ENCODE measurements at places on chromosomes 12 and 14.

- DNase-seq, result no peak
Measured at GRCh38 chr14:55684956-55685584, 105.1 kb downstream of the KTN1 start.

DNA sequence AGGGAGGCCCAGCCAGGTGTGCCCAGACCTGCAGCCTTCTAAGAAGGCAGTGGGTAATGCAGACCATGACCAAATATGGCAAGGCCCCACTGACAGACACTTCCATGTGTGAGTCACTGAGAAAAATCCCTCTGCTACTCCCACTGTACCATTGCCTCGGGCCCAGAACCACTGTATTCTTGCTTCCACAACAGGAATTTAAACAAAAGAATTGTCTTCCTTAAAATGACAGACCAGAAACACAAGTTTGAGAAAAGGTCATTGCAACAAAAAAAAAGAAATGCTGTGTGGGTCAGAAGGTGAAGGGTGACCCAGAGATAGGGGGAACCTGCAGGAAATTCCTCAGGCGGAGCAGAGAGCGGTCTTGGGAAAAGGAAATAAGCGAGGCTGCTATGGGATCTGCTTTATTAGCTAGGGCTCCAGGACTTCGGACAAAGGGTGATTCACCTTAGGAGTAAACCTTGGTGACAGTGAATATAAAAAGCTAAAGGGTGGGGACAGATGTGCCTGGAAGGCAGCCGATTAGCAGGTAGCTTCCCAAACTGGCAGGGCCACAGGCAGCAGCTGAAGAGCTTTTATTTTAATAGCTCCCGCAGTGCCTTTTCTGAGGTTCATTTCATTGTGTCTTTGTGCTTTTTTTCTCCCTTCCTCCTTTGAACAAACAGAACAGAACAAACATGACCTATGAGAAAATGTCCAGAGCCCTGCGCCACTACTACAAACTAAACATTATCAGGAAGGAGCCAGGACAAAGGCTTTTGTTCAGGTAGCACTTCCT is 185.3 kb upstream of the BCL2L14 start:
- DNase-seq, result no peak

- DNase-seq, result no peak
Measured at GRCh38 chr12:10959804-10960203, 20.7 kb upstream of the TAS2R14 start.

DNA sequence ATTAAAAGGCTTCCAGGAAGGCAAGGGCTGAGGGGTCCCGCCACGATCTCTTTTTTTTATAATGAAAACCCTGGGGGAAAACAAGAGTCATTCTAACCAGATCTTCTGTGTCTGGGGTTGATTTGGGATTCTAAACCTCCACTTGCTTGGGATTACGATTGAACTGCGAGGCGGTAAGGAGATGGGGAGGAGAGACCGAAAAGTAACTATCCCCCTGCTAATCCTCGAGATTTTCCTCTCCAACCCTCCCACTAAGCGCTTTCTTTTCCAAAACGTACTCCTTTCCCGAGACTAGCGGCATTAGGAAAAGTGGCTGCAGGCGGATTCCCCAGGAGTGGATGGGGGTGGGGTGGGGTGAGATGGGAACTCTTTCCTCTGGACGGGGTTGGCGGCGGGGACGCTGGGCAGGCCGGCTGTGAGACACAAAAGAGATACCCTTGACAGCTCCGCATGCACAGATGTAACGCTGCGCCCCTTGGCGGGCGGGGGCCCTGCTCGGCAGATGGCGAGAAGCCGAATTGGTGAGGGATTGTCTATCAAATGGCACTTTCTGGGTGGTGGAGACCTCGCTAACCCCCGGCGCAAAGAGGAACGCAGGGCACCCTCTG is 830 bp upstream of the SRRM4 start:
- no peak for DNase-seq

DNA sequence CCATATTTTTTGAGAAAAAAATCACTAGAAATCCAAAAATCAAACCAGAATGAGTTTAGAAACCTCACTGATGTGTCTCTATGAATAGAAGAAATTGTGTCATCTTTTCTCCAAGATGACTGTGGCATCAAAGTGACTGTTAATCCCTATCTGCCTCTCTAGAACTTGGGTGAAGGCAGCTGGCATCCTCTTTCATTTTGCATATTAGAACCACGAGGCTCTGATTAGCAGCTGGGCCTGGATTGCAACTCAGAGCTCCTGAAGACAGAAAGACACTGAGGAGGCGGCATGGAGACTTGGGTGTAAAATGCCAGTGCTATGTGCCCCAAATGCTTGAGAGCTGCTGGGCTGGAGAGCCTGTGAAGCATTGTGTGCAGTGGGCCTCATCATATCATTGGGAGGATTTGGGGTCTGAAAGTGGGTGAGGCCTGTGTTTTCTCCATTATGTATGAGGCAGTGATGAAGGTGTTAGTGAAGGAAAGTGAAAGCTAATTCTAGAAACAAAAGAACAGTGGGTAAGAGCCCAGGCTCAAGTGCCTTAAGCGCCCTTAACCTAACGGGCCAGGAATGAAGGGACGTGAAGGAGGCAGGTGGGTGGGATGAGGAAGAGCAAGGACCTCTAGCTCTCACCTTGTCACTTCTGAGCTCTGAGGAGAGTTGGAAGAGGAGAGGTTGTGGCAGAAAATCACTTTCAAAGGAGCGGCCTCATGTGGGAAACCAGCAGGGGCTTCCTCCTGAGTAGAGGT is 26.2 kb downstream of the NKX2-8 start:
- no peak for DNase-seq

GRCh38 chr14:104315625-104316024 is 177.2 kb downstream of the KIF26A start:
- DNase-seq, result no peak
